ENCODE measurements at places on chromosomes 7 and 10.

- no peak for DNase-seq
Observed at GRCh38 chr7:95433952-95434556, 774 bp downstream of the PON2 start.

GRCh38 chr10:27794157-27794556, 48.5 kb upstream of the MKX start:
- no peak for DNase-seq

GRCh38 chr7:98733036-98733435, 116.0 kb downstream of the NPTX2 start:
- DNase-seq: peak; percentile 72

DNA sequence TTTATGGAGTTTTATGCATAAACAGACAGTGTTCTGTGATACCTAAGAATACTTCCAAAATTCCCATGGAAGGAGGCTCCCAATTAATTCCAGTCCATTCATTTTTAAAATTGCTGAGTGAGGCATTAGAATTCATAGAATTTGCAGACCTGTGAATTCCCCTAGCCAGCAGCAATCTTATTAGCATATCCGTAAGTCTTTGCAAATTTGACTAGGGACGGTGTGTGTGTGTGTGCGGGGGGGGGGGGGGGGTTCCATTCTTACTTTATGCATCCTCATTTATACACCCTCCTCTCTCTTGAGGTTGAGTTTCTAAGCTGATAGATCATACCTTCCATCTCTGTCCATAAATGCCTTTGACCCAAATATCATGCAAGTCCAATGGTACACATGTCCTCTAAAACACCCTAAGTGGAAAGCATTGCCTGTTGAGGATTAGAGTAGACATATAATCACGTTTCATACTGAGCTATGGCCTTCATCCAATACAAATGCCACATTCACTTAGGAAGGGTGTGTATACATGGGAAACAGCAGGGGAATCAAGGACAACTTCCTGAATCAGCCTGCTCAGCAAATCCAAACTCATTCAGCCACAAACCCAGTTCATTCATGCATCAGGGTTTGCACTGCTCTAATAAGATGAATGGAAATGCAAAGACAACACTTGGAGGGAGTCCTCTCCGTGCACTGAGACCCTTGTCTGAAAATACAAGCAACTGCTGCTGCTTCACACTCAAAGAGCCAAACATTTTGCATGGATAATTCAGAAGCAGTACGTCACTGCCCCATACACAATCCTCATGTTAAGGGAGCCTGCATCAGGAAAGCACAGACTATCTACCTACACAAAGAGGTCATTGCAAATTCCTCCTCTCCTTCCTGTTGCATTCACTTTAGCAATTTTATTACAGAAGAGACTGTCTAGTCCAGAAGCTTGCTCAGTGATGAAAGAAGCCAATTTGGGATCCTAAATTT, 350.8 kb downstream of the KCNMA1 start:
- no peak for DNase-seq

DNA sequence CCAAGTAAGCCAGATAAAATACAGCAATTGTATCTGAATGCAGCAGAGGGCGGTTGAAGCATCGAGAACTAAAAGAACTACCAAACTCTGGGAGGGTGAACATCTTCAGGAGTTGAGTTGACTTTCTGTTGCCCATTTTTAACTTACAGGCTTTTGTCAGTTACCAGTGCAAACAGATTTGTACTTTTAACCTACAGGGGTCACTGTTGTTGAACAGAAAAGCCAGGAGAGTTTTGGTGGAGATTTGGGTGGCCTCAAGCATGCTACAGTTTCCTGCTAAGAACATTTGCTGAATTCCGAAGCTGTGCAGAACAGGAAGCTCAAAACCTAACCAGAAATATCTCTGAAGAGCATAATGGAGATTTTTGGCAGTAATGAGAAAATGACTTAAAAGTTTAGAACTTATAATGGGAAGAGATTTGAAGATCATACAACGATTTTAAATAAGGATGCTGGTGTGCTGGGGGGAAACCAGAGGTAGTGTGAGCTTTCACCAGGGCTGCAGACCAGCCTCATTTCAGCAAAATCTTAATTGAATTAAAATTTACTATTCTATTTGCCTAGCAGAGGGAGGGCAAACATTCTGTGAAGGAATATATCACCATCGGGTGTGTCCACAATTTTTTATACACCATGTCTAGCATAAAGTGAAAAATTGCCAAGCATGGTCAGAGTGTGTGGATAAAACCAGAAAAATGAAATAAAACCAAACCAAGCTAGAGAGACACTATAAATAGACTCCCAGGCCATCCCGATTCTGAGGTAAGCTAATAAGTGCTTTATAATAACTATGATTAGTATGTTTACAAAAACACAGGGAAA, 208.6 kb upstream of the CCDC6 start:
- DNase-seq: no peak

DNA sequence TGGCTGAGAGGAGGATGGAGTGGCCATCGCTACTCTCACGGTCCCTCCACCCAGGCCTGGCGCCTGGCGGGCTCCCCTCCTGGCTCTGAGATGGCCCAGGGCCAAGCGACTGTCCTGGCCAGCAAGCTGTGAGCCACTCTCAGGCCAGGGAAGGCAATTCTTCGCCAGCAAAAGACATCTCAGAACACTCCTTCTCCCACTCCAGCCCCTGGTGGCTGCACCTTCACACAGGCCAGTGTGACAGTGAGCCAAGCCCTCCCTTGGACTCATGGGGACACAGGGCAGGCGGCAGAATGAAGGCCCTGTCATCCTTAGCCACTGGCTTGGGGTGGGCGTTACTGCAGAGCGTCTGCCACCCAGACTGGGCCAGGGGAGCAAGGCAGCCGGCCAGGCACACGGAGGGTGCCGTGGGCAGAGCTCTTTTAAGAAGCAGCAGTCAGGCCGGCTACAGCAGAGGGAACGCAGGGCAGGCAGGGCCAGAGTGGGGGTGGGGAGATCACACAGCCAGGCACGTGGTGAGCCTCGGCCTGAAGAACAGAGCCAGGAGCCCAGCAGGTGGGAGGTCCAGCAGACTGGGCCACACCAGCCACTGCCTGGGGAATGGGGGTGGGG, 14.4 kb downstream of the STK32C start:
- DNase-seq: no peak

GRCh38 chr10:122503012-122503411, 41.7 kb downstream of the HTRA1 start:
- DNase-seq: no peak

DNA sequence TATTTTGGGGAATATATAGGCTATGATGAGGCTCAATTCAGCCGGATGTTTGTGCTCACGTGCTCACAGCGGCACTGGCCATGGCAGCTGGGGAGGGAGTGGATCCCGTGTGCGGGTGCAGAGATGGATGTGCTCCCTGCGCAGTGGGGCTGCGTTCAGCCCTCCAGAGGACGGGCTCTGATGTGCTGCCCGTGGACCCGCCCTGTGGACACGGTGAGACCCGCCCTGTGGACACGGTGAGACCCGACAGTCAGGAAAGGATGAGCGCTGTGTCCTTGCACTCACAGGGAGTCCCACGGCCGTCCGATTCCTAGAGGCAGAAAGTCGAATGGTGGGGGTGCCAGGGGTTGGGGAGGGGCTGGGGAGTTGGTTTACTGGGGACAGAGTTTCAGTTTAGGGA, 89.0 kb downstream of the DNAJB6 start:
- no peak for DNase-seq

GRCh38 chr10:9075420-9075819, 1020.9 kb downstream of the GATA3 start:
- no peak for DNase-seq

DNA sequence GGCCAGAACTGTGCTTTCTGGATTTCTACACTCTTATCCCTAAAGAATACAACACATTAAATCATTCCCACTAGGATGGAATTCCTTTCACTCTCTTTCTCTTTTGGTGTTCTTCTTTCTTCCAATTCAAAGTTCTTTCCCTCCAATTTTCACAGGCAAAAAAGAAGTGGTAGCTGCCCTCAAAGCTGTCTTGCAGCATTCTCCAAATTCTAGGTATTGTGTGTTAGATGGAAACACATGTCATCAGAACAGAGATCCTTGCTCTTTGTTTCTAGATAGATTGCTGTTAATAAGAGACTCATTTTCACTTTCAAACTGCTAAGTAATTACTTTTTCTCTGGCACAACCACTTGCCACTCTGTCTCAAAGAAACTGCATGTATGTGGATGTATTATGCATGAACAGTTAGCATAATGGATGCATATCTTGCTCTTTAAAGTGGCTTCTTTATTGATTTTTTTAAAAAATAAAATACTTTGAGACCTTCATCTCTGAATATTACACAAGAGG, 31.0 kb downstream of the SHTN1 start:
- DNase-seq: no peak

GRCh38 chr7:22896917-22897316, 74.3 kb upstream of the TOMM7 start:
- no peak for DNase-seq

DNA sequence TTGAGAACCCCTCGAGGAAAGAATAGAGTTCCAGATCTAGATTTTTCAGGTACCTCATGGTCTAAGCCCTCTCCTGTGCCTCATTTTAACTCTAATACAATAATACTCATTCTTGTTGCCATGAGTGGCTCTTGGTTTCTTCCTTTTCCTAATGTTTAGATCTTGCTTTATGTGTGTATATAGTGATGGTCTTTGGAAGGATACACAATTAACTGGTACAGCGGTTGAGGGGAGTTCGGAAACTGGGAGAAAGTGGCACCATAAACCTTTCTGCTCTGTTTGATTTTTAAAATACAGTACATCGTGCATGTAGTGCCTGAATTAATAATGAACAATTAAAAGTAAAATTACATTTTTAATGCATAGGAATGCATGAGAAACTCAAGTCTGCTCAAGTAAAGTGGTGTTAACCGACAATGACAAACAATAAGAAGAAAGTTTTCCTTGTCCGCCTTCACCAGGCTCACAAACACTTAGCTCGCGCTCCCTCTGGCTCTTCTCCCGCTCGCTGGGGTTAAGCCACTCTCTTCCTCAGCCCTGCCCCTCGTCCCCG, 386 bp upstream of the EIF4EBP2 start:
- no peak for DNase-seq

- DNase-seq: no peak
Observed at GRCh38 chr7:1619152-1620079, 49.6 kb upstream of the PSMG3 start.

DNA sequence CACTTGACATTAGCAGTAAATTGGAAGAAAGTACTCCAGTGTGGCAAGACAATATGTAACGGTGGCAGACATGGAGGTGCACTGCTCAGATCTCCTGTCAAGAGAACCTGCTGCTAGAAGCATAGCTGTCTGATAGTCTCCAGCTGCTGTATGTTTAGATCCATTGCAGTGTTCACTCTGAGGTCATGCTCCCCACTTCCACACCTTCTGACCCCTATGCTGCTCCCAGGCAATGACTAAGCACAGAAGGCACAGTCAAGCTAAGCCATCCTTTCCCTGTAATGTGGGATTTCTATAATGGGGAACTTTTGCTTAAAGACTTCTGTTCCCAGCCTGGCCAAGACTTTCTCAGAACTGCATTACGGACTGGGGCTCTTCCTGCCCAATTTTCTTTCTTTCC, 315.8 kb downstream of the HPSE2 start:
- DNase-seq: no peak

GRCh38 chr7:135934651-135935050, 42.5 kb downstream of the MTPN start:
- no peak for DNase-seq

DNA sequence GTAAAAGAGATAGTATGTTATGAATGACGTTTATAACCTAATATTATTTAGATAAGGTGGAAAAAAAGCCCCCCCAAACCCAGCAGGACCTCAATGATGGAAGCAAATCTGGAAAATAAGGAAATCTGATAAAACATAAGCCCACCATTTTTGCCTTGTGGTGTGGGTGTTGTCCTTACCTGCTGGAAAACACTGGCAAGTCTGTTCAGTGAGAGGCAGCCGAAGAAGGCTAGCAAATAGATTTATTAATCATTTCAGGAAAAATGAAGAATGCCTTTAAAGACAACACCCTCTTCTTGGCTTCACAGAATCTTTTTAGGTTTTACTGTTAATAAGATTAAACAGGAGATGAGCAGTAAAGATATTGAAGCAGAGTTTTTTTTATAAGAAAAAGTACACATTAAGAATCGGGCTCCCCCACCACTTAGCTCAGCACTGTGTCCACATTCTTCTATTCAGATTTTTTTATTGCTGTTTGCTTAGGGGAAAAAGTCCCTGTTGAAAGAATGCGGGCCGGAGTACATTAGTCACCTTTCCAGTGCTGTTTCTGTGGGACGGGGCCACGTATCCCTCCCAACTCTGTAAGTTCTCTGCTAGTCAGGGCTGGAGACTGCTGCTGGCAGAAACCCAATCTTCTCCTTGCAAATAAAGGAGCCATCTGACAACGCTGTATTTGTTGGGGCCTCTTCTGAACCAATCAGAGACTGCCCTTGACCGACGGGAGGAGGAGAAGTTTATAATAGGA, 104.1 kb downstream of the EVX1 start:
- no peak for DNase-seq

DNA sequence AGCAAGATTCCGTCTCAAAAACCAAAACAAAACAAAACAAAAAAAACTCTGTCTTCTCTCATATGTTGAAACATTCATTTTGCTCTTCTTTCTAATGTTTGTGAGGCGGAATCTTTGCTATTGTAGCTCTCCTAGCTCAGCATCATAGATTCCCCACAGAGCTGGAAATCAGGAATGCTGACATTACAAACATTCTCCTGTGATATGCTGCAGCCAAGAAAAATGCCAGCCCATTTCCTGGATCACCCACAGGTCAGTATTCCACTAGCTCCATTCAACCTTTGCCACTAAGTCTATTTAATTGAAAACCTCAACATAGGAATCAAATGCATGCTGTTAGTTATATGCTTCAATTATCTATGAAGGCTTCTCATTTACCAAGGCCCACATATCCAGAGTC, 186.3 kb downstream of the IPMK start:
- DNase-seq: no peak

- DNase-seq: no peak
Observed at GRCh38 chr7:29955799-29956486, 33.7 kb downstream of the SCRN1 start.

GRCh38 chr10:130817046-130817624, 494.4 kb downstream of the TCERG1L start:
- DNase-seq: no peak

- no peak for DNase-seq
Observed at GRCh38 chr7:27115221-27116026, 12.9 kb upstream of the HOXA2 start.

GRCh38 chr7:106561151-106561550, 99.8 kb downstream of the CCDC71L start:
- no peak for DNase-seq

Measured in stimulated activated CD4-positive, alpha-beta T cell treated with anti-CD3 and anti-CD28 coated beads, Interleukin-2, amount 100 ng/mL, for 24 hours (primary cell).